ENCODE measurements at places on chromosomes 2 and 18.

DNA sequence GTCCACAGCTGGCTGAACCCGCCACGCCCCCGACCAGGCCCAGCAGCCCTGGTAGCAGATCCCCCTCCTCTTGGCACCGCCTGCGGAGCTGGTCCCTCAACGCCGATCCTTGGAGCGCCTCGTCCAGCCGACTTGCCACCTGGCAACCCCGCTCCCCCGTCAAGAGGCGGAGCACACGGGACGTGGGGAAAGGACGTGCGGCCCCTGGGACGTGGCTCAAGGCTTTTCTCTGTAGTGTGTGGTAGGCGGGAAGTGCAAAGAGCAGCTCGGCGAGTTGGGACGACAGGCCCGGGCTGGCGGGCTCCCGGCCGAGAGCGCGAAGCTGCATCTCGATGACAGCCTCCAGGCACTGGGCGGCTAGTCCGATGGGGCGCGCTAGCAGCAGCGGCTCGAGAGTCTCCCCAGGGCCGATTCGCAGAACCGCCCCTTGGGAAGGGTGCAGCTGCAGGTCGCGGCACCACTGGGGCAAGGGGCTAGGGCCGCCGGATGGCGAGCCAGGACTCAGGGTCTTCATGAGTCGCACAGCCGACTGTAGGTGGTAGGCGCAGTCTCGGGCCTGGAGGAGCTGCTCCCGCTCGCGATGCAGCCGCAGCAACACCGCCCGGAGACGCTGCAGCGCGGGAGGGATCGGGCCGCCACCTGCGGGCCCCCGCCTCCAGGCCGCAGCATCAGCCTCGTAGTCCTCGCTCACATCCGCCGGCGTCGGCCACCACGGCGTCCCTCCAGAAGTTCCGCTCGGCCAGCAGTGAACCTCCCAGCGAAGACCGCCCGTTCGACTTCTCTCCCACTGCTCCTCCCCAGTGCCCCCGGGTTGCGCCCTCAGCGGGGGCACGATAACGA lies 617 bp downstream of the CCDC142 start:
- no peak for DNase-seq

GRCh38 chr2:239156516-239157265 lies 244.1 kb downstream of the HDAC4 start:
- DNase-seq: no peak

DNA sequence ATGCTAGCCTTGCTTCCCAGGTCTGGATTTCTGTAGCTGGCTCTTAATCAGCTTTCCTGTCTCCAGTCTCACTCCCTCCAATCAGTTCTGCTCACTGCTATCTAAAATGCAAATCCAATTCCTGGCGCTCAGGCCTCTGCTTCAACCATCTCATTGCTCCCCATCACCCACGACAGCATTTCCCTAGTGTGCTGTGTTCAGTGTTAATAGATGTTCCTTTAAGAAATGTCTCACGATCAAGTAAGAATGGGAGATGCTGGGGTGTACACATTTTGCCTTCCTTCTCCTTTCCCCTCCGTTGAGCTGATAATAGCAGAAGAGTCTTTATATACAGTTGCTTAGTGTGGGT lies 1.6 kb upstream of the PUM2 start:
- DNase-seq: no peak

- no peak for DNase-seq
These were observed 17.2 kb downstream of the PCBP1 start for GRCh38 chr2:70104231-70105111.

GRCh38 chr2:68764806-68765311 lies 30.2 kb downstream of the ARHGAP25 start:
- DNase-seq: no peak

GRCh38 chr2:113784823-113785744 lies 28.6 kb upstream of the SLC35F5 start:
- no peak for DNase-seq

DNA sequence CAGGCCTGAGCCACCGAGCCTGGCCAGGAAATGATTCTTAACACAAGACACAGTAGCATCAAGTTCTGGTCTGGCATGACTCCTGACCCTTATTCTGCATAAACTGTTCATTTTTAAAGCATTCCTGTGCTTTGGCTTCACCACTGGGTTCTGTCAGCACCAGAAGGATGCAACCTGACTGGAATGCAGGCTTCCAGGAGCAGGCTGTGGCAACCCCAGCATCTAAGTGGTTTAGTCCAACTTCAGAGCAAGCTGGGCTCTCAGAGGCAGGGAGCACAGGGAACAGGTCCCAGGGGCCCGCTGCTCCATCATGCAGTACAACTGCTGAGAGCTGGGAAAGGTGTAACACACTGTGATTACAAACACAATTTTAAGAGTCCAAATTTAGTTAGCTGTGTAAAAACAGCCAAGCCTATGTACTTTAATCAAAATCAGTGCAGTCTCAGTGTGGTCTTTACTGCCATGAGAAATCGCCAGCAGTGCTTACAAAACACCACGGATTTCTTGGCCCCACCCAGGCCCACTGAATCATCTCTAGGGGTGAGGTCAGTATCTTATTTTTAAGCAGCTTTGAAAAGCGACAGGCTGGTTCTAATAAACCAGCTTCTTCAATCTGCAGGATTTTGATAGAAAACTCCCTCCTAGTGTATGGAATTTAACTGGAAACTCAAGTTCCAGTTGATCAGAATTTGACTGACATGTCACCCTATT lies 44.4 kb upstream of the TMEM182 start:
- DNase-seq: no peak

GRCh38 chr2:20404950-20405349 lies 41.9 kb upstream of the RHOB start:
- no peak for DNase-seq

GRCh38 chr2:88658881-88659537 lies 31.7 kb upstream of the EIF2AK3 start:
- no peak for DNase-seq

- DNase-seq: no peak
These were observed 172.3 kb downstream of the PID1 start for GRCh38 chr2:229098801-229099200.

- DNase-seq: no peak
These were observed 108.8 kb downstream of the FARSB start for GRCh38 chr2:222547083-222547482.

- no peak for DNase-seq
These were observed 126.0 kb downstream of the ZNF236 start for GRCh38 chr18:76948345-76948744.

- no peak for DNase-seq
These were observed 126.1 kb downstream of the THNSL2 start for GRCh38 chr2:88296247-88296646.

DNA sequence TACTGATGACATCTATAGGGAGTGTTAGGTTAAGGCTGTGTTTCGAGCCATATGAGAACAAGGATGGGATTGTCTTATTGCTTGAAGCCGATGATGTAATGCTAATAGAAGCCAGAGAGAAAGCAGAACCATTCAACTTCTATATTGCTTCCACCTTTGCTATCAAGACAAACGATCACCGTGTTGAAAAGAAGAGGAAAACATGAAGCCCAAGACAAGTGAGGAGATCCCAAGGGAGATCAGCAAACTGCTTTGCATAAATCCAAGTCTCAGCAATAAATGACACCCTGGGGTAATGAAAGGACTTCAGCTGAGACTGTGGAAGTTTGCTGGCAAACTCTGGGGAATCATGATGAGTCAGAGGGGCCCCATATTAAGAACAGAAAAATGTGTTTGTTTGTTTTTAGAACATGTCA lies 206.2 kb downstream of the NCKAP5 start:
- DNase-seq: no peak

DNA sequence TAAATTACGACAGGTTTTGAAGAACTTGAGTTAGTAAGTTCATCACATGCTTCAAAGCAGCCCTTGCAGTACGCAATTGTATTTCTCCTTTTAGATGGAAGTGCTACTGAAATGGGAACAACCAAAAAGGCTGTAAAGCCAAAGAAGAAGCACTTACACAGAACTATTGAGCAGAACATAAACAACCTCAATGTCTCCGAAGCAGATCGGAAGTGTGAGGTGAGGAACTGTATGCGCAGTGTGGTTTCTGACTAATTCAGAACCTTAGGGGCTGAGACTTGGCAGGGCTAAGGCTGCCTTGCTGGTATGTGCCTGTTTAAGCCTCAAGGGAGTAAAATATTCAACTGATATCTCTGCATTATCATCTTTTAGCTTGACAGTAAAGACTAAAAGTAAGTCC lies 8.4 kb downstream of the NCAPH start:
- peak; percentile 28 for DNase-seq

GRCh38 chr2:24220554-24221291 lies 45.9 kb downstream of the FAM228A start:
- no peak for DNase-seq

- no peak for DNase-seq
These were observed 142.3 kb upstream of the TANK start for GRCh38 chr2:161017780-161018470.

- DNase-seq: no peak
These were observed 151.8 kb upstream of the STK17B start for GRCh38 chr2:196322973-196323810.

DNA sequence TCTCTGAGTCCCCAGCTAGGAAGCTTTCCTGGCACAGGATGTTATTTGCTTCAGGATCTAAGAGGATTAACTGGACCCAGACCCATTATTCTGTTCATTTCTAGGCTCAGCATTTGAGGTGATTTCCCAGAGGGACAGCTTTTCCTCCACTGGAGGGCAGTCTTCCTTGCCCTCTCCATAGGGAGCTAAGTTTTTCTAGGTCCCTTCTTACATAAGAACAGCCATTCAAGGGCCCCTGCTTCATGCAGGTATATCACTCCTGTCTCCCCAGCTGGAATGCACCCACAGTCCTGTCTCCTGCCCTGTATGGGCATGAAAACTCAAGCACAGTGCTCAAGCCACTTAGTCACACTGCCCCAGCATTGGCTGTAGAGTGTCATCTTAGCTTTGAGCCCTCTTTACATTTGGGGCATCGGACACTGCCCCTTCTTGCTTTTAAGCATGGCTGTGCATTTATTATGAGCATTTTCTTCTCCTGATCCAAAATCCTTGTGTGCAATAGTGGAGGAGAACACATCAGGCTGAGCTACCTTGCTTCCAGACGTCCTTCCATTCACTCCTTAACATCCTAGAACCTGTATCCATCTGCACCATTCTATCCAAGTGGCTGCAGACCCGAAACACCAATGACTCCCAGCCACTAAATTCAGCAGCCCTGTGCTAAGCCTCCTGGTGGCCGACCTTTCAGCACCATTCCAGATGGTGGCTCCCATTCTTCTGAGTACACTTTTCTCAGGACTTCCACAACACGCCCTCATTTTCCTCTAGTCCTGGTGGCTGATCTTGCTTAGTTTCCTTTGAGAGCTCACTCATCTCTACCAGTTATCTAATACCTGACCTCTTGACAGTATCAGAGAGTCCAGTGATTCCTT lies 80.0 kb downstream of the COPS8 start:
- no peak for DNase-seq

DNA sequence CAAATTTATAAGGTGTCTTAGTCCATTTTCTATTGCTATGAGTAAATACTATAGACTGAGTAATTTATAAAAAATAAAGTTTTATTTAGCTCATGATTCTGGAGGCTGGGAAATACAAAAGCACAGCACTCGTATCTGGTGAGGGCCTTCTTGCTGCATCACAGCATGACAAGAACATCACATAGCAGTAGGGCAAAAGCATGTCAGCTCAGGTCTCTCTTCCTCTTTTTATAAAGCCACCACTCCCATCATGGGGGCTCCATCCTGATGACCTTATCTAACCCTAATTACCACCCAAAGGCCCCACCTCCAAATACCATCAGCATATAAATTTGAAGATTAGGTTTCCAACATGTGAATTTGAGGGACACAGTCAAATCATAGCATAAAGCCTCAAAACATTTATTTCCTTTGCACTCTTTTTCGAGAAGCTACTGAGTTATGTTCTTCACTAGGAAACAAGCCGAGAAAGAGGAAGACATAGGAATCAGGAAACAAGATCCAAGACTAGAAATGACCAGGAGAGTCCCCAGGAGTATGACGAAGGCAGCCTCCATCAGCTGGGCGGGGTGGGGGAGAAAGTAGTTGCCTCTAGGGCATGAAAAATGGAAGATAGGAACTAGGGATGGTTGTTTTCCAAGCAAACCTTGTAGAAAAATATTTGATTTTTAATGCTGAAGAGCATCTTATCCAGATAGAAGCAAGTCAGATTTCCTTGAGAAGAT lies 24.1 kb upstream of the NABP1 start:
- DNase-seq: no peak

DNA sequence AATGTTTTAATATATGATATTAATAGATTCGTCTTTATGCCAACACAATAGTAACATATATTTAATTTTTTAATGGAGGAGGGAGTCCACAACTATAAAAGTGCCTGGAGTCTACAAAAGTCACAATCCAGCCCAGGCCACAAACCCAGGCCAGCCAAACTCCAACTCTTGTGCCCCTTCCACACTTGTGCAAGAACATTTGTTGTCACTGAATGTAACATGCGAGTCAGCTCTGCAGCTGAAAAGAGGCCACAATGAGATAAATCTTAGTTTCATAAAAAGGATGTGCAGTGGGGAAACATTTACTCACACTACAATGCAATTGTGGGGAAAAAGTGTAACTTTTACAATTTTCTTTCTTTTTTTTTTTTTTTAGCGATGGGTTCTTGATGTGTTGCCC lies 110.8 kb downstream of the MCFD2 start:
- no peak for DNase-seq

DNA sequence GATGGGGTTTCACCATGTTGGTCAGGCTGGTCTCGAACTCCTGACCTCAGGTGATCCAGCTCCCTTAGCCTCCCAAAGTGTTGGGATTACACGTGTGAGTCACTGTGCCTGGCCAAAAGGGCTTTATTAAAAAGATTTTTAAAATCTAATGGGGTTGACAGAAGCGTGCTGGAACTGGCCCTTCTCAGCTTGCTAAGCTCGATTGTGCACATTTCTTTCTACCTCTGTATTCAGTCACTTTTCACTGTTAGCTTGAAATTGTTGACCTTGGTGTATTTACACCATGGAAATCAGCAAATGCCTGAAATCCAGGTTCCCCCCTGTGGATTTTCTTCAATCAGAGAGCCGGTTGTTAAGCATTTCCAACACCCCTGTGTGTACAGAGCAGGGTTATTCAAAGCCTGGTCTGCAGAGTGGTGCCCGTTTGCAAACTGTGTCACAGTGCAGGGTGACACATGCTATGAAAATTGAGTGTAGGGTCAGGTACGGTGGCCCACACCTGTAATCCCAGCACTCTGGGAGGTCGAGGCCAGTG lies 140.2 kb downstream of the TGIF1 start:
- DNase-seq: no peak

Data from GDM1 (cell line).